ENCODE measurements at places on chromosomes 16 and 17.
A peak's percentile ranks its signal among the peaks of the same experiment; 100 is the strongest.

- no peak for DNase-seq
These were observed 127.6 kb upstream of the TNRC6C start for GRCh38 chr17:77830816-77831473.

DNA sequence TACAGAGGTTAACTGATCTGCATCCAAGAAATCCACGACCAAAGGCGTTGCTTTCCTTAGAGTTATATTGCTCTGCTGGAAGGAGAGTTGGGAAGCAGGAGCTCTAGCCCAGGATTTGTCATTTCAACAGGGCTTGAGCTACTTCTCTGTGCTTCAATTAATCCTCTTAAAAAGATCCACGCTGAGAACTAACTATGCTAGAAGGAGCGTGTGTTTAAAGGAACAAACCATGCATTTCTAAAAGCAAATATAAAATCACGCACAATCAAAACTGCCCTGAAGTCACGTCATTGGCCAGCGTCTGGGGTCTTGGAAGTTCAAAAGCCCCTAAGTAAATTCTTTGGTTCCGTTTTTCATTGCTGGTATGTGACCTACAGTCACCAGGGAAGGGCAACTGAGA lies 1.1 kb downstream of the ARL6IP1 start:
- no peak for DNase-seq

- peak; percentile 65 for DNase-seq
These were observed at the start of gene SIRT7 for GRCh38 chr17:81917565-81918332. Gene SIRT7, minus strand, starts transcription at chr17:81918176. Its CDS starts 45 bp downstream, at chr17:81918131.

DNA sequence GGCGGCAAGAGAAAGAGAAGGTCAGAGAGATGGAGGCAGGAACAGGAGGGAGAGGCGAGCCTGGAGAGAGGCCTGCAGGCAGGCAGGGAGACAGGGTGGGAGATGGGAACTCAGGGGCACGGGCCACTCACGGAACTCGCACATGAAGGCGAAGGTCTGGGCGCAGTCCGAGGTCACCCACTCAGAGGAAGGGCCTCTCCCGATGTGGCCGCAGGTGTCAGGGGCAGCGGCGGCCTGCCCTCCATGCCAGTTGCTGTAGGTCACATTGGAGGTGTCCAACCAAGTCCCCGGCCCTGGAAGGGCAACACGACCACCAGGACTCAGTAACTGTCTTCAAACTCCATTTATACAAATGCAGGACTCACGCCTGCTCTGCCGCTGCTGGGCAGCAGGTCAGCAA lies 22.4 kb upstream of the BCO1 start:
- DNase-seq = no peak

GRCh38 chr17:42617956-42618431 lies 8.5 kb downstream of the TUBG1 start:
- DNase-seq = no peak

Data from stimulated activated CD4-positive, alpha-beta T cell treated with anti-CD3 and anti-CD28 coated beads, Interleukin-12 subunit alpha, Interleukin-12 subunit beta, amount 100 ng/mL, for 24 hours (primary cell).